M059J (cell line): ENCODE measurements at places on chromosomes 6 and 20. TPM values are rescaled to one million over a fixed set of nuclear protein-coding genes. Genes with fewer than 3 reads are reported as not detected.

NSFL1C gene
- 69.2 and 85.5 TPM in 2 replicates for total RNA-seq

VSTM2L gene
- total RNA-seq: 1.0 and 4.2 TPM in 2 replicates

AKAP12 gene
- 28.4 and 43.1 TPM in 2 replicates for total RNA-seq

SLC2A10 gene
- total RNA-seq: 27.6 and 28.5 TPM in 2 replicates

NOX3 gene
- total RNA-seq: not detected in 2 replicates

- peak; percentile 55 for DNase-seq
Measured at GRCh38 chr6:3349388-3350251, 90.9 kb downstream of the PSMG4 start.

DNA sequence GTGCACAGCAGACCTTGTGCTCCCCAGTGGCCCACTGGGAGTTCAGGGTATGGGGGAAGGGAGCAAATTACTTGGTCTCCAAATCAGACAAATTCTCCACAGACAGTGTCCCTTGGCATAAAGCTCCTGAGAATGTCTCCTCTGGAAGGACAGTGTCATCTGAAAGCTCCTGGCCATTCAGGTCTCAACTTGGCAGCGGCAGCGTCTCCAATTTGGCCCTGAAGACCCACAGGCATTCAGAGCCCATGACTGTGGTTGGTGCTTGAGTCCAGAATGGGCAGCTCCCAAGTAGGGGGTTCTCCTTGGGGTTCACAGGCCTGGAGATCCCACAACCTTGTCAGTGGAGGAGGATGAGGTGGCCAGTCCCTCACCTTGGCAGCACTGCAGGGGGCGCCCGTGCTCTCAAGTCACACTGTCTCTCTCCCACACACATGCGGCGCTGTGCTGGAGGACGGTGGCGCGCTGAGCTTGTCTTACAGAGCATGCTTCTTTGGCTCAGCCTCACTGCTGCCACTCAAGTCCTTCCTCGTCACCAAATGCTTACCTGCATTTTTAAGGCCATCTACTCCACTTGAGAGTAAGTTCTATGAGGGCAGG lies 20.7 kb downstream of the DYNLRB1 start:
- DNase-seq: no peak

DNA sequence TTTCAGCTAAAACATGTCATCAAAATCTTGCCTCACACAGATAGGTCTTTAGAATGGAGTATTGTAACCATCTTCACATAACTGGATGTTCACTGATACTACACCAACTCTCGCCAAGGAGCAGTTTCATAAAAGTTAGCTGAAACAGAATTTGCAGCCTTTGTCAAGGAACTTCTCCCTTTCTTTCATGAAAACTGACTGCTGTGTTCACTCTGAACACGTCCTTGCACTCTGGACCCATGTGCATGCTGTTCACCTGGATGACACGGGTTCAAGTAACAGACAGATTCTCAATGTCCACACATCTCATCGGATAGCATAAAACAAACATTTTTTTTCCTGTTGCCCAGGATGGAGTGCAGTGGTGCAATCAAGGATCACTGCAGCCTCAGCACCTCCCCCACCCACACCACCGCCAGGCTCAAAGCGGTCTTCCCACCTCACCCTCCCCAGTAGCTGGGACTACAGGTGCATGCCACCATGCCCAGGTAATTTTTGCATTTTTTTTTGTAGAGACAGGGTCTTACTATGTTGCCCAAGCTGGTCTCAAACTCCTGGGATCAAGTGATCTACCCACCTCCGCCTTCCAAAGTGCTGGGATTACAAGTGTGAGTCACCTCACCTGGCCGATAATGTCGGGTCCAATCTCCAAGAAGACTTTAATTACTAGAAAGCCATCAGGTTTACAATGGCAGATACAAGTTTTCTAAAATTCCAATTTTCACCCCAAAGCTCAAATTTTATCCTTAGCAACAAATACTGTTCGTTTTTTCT lies 9.4 kb downstream of the DIDO1 start:
- no peak for DNase-seq

GRCh38 chr6:117263353-117263927 lies 1.9 kb upstream of the VGLL2 start:
- DNase-seq: no peak

DNA sequence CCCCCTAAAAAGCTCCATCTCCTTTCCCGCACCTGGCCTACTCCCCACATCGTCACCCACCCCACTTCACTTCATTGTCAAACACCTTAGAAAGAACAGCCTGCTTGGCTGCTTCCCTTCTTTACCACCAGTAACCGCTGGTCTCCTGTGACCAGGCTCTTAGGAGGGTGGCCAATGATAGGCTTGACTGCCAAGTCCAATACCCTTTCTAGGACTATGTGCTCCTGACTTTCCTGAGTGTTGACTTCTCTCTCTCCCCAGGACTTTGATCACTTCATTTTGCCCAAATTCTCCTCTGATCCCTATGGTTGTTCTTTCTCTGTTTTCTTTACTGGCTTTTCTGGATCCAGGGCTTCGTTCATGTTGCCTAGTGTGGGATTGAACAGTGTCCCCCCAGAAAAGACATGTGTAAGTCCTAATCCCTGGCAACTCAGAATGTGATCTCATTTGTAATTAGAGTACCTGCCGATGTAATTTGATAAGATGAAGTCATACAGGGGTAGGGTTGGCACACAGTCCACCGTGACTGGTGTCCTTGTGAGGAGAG lies 254.0 kb downstream of the GMDS start:
- no peak for DNase-seq

DNA sequence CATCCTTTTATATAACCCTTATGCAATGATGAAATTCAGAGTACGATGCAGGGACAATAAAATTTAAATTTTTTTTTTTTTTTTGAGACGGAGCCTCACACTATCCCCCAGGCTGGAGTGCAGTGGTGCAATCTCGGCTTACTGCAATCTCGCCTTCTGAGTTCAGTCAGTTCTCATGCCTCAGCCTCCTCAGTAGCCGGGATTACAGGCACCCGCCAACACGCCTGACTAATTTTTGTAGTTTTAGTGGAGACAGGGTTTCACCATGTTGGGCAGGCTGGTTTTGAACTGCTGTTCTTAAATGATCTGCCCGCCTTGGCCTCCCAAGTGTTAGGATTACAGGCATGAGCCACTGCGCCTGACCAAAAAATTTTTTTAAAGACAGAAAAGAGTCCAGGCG lies 15.2 kb downstream of the MTO1 start:
- no peak for DNase-seq

- DNase-seq: no peak
Measured at GRCh38 chr20:2207770-2208097, 88.1 kb upstream of the TGM3 start.

GRCh38 chr6:164345806-164346496 lies 931.4 kb downstream of the QKI start:
- no peak for DNase-seq

DNA sequence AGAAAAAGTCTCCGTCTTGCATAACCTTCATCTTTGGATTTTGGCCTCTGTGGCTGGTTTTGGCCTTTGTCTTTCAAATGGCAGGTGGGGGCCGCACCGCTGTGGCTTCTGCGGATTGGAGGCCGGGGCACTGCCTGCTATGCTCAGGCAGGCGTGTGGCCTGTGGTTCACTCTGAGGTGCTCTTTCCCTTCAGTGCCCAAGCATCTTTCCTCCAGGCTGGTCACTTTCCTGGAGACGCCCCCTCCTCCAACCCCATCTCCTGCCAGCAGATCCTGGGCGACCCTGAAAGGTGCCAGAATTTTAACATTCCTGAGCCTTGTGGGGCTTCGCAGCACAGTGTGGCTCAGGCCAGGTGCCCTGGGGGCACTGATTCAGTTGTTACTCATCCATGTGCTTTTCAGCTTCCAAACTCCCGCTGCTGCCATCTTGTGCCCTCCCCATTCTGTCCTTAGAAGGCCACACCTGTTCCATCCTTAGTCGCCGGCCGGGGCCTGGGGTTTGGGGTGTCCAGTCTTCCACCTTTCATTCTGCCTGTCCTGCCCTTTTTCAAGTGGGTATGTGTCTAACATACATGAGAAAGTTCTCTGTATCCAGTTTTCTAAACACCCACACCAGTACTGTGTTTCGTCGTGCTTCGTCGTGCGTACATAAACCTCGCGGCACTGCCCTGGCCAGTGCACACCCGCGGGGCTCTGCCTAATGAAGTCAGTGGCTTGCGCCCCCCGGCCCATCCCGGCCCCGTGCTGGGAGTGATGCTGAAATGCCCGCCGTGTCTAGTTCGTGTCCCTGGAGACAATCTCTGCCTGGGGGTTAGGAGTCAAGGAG lies 12.1 kb downstream of the SS18L1 start:
- peak; percentile 97 for DNase-seq

- no peak for DNase-seq
Measured at GRCh38 chr6:161166176-161166575, 107.7 kb downstream of the AGPAT4 start.

GRCh38 chr6:110158479-110158878 lies 21.0 kb downstream of the WASF1 start:
- DNase-seq: no peak

- no peak for DNase-seq
Measured at GRCh38 chr6:143264986-143265764, 185.3 kb downstream of the ADAT2 start.

DNA sequence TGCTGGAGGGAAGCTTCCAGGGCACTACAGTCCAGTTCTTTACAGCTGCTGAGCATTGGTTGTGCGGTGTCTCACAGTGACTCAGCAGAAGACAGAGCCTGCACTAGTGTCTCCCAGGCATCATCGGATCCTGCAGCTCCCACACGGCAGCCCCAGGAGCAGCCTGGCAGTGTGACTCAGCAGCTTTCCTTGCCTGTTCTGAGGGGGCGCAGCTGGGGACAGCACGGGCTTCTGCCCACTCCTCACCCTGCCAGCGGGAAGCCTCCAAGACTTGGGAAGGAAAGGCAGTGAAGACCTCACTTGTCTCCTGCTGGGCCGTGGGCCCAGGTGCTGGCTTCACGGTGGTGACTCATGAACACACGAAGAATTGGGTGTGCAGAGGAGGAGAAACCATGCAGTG lies 165.4 kb downstream of the SYNDIG1 start:
- DNase-seq: peak; percentile 91

- DNase-seq: peak; percentile 51
Measured at GRCh38 chr6:57252975-57253374, 30.9 kb upstream of the RAB23 start.

- DNase-seq: no peak
Measured at GRCh38 chr6:36523451-36523850, 23.8 kb downstream of the STK38 start.
